ENCODE measurements at places on chromosomes 4 and X.
A peak's percentile ranks its signal among the peaks of the same experiment; 100 is the strongest.

- DNase-seq = no peak
Measured at GRCh38 chrX:153931748-153932147, 3.1 kb downstream of the NAA10 start.

GRCh38 chr4:187687697-187688096, 307.9 kb upstream of the ZFP42 start:
- no peak for DNase-seq

- DNase-seq = no peak
Measured at GRCh38 chrX:68989456-68989855, 160.6 kb downstream of the EFNB1 start.

DNA sequence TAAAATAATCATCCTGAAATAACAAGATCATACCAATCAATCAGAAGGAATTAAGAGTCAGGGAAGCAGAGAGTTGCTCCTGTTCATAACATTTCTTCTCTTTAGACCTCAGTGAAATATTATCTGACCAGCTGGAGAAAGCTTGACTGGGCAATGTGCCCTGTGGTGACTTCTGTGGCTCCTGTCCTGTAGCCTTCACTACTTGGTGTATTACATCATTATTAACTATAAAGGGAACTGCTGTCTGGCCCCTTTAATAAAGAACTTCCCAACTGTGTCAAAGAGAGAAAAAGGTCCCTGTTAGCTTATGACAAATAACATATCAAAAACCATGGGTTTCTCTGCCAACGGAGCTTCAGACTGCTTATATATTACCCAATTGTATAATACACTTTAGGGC, 18.0 kb downstream of the OPHN1 start:
- no peak for DNase-seq

DNA sequence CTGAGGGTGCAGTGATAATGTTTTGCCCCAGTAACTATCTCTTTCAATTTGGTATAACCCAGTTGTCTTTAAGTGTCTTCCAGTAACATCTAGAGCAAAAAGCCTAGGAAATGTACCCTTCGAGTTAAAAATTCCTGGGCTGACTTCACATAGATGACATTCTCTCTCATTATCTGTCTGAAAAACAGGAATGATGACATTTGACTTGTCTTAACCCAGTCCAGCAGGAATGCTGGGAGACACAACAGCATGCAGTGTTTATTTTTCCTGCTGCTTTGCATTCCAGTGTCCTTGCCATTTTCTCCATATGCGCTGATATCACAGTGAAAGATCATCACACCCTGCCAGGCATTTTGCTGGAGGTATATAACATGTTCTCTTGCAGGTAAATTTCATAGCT, 130.0 kb downstream of the SOWAHB start:
- no peak for DNase-seq

DNA sequence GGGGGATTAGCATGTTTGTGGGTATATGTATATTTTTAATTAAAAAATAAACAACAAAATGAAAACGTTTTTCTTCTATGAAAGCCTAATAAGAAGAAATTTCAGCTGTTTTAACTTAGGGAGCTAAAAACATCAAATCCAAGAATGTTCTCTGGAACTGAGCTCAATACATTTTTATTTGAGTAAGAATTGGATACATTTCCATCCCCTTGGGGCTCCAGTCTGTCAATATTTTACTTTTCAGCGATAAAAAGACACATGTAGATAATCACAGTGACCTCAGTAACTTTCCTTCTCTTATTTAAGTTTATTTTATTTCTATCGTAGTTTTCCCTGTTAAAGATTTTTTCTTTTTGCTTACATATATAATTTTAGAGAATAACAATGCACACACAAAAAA, 59.3 kb downstream of the ELOVL6 start:
- no peak for DNase-seq

DNA sequence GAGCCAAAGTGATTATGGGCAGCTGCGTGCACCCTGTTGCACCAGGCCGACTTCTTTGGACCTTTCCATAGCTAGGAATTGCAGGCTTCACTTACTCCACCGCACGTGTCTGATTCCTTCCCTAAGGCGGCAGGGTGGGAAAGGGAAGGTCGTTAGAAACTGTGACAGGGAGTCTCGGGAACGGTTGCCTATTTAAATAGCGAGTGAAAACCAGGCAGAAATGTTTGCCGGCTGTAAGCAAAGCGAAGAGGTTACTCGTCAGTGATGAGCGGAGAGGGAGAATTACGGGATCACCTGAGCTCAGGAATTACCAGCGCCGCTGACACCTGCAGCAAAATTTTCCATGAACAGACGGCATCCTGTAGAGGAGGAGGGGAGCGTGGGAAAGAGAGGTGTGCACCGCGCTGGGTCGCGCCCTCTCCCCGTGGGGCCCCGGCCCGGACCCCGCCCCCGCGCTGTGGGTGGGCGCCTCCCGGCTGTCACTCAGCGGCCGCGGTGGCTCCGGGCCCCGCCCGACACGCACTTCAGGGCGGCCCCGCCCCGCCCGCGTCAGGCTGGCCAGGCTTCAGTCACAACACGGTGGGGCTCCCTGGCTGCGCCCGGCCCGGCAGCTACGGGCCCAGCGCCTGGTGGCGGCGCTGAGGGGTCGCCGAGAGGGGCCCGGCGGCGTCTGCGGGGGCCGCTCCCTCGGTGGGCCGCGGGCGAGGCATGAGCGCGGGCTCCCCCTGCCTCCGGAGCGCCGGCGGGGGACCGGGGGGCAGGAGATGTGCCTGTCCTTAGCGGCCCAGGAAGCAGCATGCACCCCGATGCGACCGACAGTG, at the start of gene SNX25:
Gene SNX25 (plus strand): TSS at position 568 of the 821 bp plus-strand sequence. CDS start 229 bp downstream, at position 797.
- peak; percentile 78 for DNase-seq

Measured in stimulated activated CD4-positive, alpha-beta T cell treated with anti-CD3 and anti-CD28 coated beads, Interleukin-1b, Interleukin-23, amount 100 ng/mL, for 1 hour (primary cell).